Lower lobe of right lung (tissue), 2 donors: ENCODE measurements at places on chromosomes 7 and 10. TPM values are rescaled to one million over a fixed set of nuclear protein-coding genes. Genes with fewer than 3 reads are reported as not detected.

Gene DCLRE1C
- 13.6 TPM for total RNA-seq

Gene TMEM168
- 24.9 TPM for total RNA-seq

DNA sequence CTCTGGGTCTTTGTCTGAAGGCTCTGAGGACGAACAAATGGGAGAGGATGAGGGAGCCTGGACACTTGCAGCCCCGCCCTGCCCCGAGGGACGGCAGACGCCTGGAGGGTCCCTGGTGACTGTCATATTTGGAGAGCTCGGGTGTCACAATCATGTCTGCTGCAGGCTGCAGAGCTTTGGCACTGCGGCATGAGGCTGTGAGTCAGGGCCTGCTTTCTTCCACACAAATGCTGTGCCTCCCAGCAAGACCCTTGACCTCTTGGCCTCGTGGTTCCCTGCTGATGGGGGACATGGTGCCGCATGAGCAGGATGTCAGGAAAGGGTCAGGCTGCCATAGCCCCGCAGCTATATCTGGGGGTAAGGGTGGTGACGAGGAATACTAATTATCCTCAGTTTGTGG lies 64.9 kb upstream of the PPIF start:
- no peak for DNase-seq

Gene CYP3A5
- 15.5 TPM for total RNA-seq

- DNase-seq, result no peak
Observed at GRCh38 chr7:33893377-33893776, 12.0 kb upstream of the BMPER start.

GRCh38 chr10:49023752-49024151 lies 84.1 kb upstream of the LRRC18 start:
- DNase-seq, result no peak

GRCh38 chr7:25391295-25391861 lies 163.1 kb upstream of the NPVF start:
- DNase-seq, result no peak
